NCI-H226 (cell line): ENCODE measurements at places on chromosomes 2 and 18.

- no peak for DNase-seq
Observed at GRCh38 chr18:30992231-30992630, 50.3 kb downstream of the DSC3 start.

- DNase-seq: no peak
Observed at GRCh38 chr18:21363348-21363747, 121.3 kb downstream of the GREB1L start.

GRCh38 chr18:6795307-6795706 lies 65.8 kb downstream of the ARHGAP28 start:
- DNase-seq: no peak

GRCh38 chr2:153005071-153005730 lies 286.8 kb downstream of the ARL6IP6 start:
- no peak for DNase-seq
